ENCODE measurements at places on chromosomes 5 and 9. TPM values are rescaled to one million over a fixed set of nuclear protein-coding genes. Genes with fewer than 3 reads are reported as not detected.

DNA sequence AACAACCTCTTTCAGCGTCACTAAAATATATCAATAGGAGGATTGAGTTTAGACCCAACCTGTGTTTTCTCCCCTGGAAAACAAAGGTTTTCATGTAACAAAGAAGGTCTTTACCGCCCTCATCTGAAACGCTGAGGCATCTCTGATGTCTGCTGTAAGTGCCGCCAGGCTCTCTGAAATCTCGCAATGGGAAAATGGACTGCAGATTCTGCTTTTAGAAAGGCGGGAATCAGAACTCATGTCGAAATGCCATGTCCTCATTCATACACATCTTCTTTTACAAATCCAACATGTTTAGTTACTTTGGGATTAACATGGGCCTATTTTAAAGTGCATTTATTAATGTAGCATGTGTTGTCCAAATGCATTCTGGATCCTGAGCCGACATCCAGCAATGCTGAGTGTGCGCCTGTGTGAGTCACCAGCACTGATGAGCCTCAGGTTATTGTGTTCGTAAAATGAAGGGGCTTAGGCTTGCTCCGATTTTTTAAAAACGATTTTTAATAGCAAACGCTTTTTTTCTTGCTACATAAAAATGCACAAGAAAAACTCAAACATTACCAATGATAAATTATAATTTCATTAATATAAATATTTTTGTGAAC is 51.9 kb upstream of the PLEKHG4B start:
- H3K4me3 ChIP-seq: no peak overlapping the region
- H3K36me3 ChIP-seq: no peaks in the 10 kb centered on the region
- no peaks in the 10 kb centered on the region for H3K4me1 ChIP-seq
- H3K27ac ChIP-seq: no peak overlapping the region
- no peak for DNase-seq

GRCh38 chr9:17682684-17683083 is 103.8 kb downstream of the SH3GL2 start:
- no peak overlapping the region for H3K4me3 ChIP-seq
- DNase-seq: no peak
- H3K27me3 ChIP-seq: no peaks in the 10 kb centered on the region

DNA sequence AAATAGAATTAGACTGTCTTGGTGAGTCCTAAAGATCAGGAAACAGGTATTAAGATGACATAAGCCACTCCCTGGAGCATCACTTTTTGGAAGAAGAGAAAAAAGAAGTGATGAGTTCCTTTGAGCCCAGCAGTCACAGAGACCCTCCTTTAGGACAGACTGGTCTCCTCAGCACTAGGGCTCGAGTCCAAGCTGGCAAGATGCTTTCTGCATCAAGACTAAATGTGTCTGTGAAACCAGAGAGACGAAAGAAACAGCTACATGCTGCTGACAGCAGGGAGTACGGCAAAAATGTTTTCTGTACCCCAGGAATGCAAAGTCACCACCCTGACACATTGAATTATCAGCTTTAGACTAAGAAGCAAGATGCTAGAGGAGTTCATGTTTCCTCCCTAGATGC is 184.5 kb downstream of the CRB2 start:
- H3K4me3 ChIP-seq: no peak overlapping the region
- H3K4me1 ChIP-seq: no peaks in the 10 kb centered on the region
- DNase-seq: no peak
- H3K27me3 ChIP-seq: no peaks in the 10 kb centered on the region
- no peaks in the 10 kb centered on the region for H3K36me3 ChIP-seq

- no peaks in the 10 kb centered on the region for H3K27me3 ChIP-seq
- H3K27ac ChIP-seq: no peak overlapping the region
- no peaks in the 10 kb centered on the region for H3K36me3 ChIP-seq
- DNase-seq: no peak
- H3K4me3 ChIP-seq: no peak overlapping the region
Measured at GRCh38 chr9:137506274-137506673, 43.9 kb downstream of the PNPLA7 start.

DNA sequence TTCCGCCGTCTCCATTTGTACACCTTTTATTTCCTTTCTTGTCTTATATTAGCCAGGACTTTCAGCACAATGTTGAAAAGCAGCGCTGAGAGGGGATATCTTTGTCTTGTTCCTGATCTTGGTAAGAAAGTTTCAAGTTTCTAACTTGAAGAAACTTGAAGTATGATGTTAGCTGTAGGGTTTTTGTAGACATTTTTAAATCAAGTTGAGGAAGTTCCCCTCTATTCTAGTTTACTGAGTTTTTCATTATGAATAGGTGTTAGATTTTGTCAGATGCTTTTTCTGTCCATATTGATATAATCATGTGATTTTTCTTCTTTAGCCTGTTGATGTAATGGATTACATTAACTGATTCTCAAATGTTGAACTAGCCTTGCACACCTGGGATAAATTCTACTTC is 425.7 kb downstream of the PIK3R1 start:
- no peaks in the 10 kb centered on the region for H3K27me3 ChIP-seq
- no peak for DNase-seq
- H3K4me1 ChIP-seq: no peaks in the 10 kb centered on the region
- no peak overlapping the region for H3K4me3 ChIP-seq
- H3K36me3 ChIP-seq: no peaks in the 10 kb centered on the region

GRCh38 chr5:17306726-17307091 is 89.3 kb downstream of the BASP1 start:
- peaks cover 11% of the 10 kb centered on the region for H3K4me1 ChIP-seq
- H3K4me3 ChIP-seq: no peak overlapping the region
- no peaks in the 10 kb centered on the region for H3K27me3 ChIP-seq
- no peak overlapping the region for H3K27ac ChIP-seq
- H3K36me3 ChIP-seq: no peaks in the 10 kb centered on the region

Gene ADAMTS6
- 10.9 TPM for polyA plus RNA-seq

Gene PKD2L2
- not detected for polyA plus RNA-seq

- H3K27me3 ChIP-seq: no peaks in the 10 kb centered on the region
- peaks cover 13% of the 10 kb centered on the region for H3K36me3 ChIP-seq
- H3K27ac ChIP-seq: peak overlapping the region; percentile 50
- H3K4me1 ChIP-seq: peaks cover 23% of the 10 kb centered on the region
Measured at GRCh38 chr9:130129432-130130061, 42.7 kb upstream of the NCS1 start.

Gene RPL37
- polyA plus RNA-seq: 3,448 TPM

- H3K36me3 ChIP-seq: no peaks in the 10 kb centered on the region
- H3K4me1 ChIP-seq: no peaks in the 10 kb centered on the region
- H3K27ac ChIP-seq: no peak overlapping the region
Measured at GRCh38 chr9:71079451-71079850, 42.0 kb downstream of the TRPM3 start.

Gene CD180
- polyA plus RNA-seq: not detected

Gene BAG1
- 30.1 TPM for polyA plus RNA-seq

DNA sequence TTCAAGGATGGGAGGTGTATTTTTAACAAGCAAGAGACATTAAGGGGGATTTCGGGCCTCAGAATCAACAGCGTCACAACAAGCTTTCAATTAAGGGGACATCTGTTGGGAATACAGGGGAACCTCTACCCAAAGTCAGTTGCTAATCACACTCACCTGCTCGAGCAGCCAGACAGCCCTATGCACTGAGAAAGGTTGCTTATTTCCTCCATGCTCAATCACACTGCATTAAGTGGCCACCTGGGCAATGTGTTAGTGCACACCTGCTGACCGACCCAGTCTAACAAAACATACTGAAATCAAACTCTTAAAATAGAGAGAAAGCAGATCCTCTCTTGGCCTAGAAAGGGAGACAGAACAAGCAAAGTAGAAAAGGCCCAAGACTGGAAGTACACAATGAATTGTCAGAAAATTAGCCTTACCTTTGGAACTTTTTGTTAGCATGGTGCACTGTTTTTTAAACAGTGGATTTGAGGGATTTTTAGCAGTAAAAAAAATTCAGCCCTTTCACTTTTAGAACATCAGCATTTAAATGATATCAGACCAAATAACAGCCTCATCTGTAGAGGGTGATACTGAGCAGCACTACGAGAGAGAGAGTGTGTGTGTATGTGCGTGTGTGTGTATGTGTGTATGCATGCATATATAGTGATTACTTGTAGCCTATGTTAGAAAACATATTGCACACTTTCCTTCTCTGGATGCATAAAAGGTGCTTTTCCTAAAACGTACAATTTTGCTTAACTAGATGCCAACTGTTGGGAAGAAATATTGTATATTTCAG is 1118.6 kb upstream of the DMAC1 start:
- H3K4me1 ChIP-seq: no peaks in the 10 kb centered on the region
- no peaks in the 10 kb centered on the region for H3K27me3 ChIP-seq

- no peak overlapping the region for H3K4me3 ChIP-seq
- no peak for DNase-seq
- no peaks in the 10 kb centered on the region for H3K27me3 ChIP-seq
- H3K36me3 ChIP-seq: peaks cover 5% of the 10 kb centered on the region
- H3K27ac ChIP-seq: no peak overlapping the region
Measured at GRCh38 chr9:112774006-112774996, 23.7 kb downstream of the SNX30 start.

- H3K36me3 ChIP-seq: no peaks in the 10 kb centered on the region
- DNase-seq: no peak
- H3K27me3 ChIP-seq: peaks cover 18% of the 10 kb centered on the region
- no peaks in the 10 kb centered on the region for H3K4me1 ChIP-seq
- H3K4me3 ChIP-seq: no peak overlapping the region
Measured at GRCh38 chr5:1244255-1244654, 19.1 kb downstream of the SLC6A18 start.

All from keratinocyte (primary cell).